Activated CD8-positive, alpha-beta T cell treated with anti-CD3 and anti-CD28 coated beads for 36 hours (primary cell): ENCODE measurements at places on chromosomes 2 and 18. TPM values are rescaled to one million over a fixed set of nuclear protein-coding genes. Genes with fewer than 3 reads are reported as not detected.

Gene ROCK2
- 13.9 TPM for total RNA-seq

Gene PCARE
- not detected for total RNA-seq

Gene BMP10
- total RNA-seq, result not detected

Gene C1QL2
- total RNA-seq, result not detected

GRCh38 chr2:192029089-192029488 is 165.6 kb downstream of the TMEFF2 start:
- H3K4me1 ChIP-seq, result no peaks in the 10 kb centered on the region
- peaks cover 2% of the 10 kb centered on the region for H3K27me3 ChIP-seq
- peak; percentile 27 for DNase-seq
- H3K27ac ChIP-seq, result no peak overlapping the region
- H3K4me3 ChIP-seq, result no peak overlapping the region
- no peaks in the 10 kb centered on the region for H3K36me3 ChIP-seq

DNA sequence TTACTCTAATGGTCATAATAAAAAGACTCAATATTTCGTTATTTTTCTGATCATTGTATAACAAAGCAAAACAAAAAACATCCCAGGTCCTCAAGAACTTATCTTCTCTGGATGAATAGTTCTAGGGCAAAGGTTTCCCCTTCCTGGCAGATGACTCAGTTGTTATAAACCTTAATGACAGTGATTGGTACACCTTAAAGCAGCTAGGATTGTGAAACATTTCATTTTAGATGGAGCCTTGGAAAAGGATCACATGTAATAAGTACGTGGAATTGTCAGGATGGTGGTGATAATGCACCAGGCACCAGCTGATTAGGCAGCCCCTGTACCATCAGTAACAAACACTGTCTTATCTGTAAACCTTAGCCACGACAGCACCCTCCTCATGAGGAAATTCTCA is 47.2 kb downstream of the MEP1B start:
- DNase-seq, result no peak
- no peaks in the 10 kb centered on the region for H3K4me1 ChIP-seq
- H3K27me3 ChIP-seq, result peaks cover 9% of the 10 kb centered on the region
- H3K27ac ChIP-seq, result no peak overlapping the region
- no peak overlapping the region for H3K4me3 ChIP-seq

GRCh38 chr2:205199165-205199850 is 483.0 kb upstream of the NRP2 start:
- no peak overlapping the region for H3K4me3 ChIP-seq
- no peak overlapping the region for H3K27ac ChIP-seq
- H3K36me3 ChIP-seq, result no peaks in the 10 kb centered on the region
- H3K4me1 ChIP-seq, result peaks cover 8% of the 10 kb centered on the region
- no peaks in the 10 kb centered on the region for H3K27me3 ChIP-seq

- H3K27me3 ChIP-seq, result peaks cover 31% of the 10 kb centered on the region
- no peaks in the 10 kb centered on the region for H3K4me1 ChIP-seq
- DNase-seq, result no peak
- H3K36me3 ChIP-seq, result no peaks in the 10 kb centered on the region
- H3K4me3 ChIP-seq, result no peak overlapping the region
- no peak overlapping the region for H3K27ac ChIP-seq
Measured at GRCh38 chr2:173720306-173720705, 244.9 kb downstream of the SP3 start.

DNA sequence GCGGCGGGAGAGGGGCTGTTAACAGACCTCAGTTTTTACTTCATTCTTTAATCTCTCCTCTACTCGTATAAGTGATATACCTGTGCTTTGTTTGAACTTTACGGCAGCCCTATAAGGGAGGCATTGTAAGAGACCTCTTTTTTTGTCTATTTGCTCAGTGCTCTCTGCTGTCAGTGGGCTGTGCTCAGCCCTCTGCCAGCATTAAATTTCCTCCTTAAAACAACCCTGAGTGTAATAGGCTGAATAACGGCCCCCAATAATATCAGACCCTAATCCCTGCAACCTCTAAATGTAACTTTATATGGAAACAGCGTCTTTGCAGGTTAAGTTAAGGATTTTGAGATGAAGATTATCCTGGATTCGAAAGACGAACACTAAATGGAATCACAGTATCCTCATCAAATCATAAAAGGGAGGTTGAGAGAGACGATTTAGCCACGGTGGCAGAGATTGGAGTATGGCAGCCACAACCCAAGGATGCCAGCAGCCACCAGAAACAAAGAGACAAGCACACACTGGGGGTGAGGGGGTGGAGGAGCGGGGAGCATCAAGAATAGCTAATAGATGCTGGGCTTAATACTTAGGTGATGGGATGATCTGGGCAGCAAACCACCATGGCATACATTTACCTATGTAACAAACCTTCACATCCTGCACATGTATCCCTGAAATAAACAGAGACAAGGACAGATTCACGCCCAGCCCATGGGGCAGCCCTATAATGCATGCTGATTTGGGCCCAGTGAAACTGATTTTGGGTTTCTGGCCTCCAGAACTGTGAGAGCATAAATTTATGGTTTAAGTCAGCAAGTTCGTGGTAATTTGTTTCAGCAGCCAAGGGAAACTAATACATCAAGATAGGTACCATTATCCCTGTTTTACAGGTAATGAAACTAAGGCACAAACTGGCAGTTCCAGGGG is 894 bp upstream of the FARSB start:
- peaks cover 20% of the 10 kb centered on the region for H3K36me3 ChIP-seq
- peaks cover 31% of the 10 kb centered on the region for H3K4me1 ChIP-seq
- DNase-seq, result peak; percentile 31
- peak overlapping the region; percentile 98 for H3K4me3 ChIP-seq

DNA sequence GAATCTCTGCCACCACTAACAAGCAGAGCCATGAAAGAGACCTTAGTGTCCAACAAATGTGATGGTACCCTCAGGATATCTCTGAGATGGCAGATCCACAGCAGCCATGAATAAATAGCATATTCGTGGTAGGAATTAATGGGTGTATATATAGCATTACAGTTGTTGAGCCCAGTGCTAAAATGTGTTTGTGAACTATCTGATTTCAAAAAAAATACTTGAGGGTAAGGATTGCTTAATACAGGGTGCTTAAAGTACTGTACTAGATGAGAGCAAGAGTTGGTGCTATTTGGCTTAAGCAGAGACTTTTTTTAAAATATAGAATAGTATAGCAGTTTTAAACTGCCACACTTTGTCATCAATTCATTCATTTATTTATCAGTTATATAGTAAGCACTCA is 101.5 kb upstream of the GALNT5 start:
- H3K27me3 ChIP-seq, result peaks cover 3% of the 10 kb centered on the region
- no peak overlapping the region for H3K4me3 ChIP-seq
- H3K36me3 ChIP-seq, result no peaks in the 10 kb centered on the region
- no peak for DNase-seq
- no peaks in the 10 kb centered on the region for H3K4me1 ChIP-seq

GRCh38 chr2:19933351-19933981 is 31.7 kb upstream of the TTC32 start:
- no peak for DNase-seq
- H3K27ac ChIP-seq, result no peak overlapping the region
- no peaks in the 10 kb centered on the region for H3K4me1 ChIP-seq

DNA sequence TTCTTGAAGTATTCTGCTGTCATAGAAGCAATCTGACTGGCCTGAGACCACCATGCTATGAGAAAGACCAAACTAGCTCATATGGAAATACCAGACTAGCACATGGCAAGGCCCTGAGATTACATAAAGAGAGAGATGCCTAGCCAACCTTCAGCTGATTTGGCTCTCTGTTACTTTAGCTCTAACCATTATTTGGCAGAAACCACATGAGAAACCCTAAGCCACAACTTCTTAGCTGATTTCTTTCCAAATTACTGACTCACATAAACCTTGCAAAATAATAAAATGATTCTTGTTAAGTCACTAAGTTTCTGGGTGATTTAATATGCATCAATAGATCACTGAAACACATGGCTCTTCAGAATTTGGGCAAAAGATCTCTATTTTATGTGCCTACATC is 295.0 kb upstream of the ZNF521 start:
- no peaks in the 10 kb centered on the region for H3K27me3 ChIP-seq
- H3K4me3 ChIP-seq, result no peak overlapping the region
- no peak overlapping the region for H3K27ac ChIP-seq
- no peak for DNase-seq
- H3K4me1 ChIP-seq, result no peaks in the 10 kb centered on the region
- H3K36me3 ChIP-seq, result no peaks in the 10 kb centered on the region
